NCI-H774 (cell line): ENCODE measurements at places on chromosomes 6 and 20.
A peak's percentile ranks its signal among the peaks of the same experiment; 100 is the strongest.

GRCh38 chr20:10505827-10506226, 70.7 kb downstream of the SLX4IP start:
- no peak for DNase-seq

DNA sequence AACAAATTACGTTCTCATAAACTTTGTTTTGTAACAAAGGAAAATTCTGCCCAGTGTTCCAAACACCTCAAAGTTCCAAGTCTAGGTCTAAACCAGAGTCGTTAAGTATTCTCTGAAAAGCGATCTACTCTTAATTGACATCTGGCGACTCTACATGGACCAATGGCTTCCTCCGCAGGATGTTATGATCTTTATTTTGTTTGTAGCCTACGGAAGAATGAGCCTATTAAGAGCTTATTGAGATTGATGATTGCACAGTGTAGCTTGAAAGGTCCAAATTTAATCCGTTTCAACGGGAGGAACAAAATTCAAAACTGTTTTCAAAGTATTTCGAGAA, 61.1 kb downstream of the FAM217A start:
- peak; percentile 60 for DNase-seq

GRCh38 chr6:144186817-144187625, 36.7 kb downstream of the STX11 start:
- DNase-seq, result no peak

- no peak for DNase-seq
These were observed 76.8 kb downstream of the BMP6 start for GRCh38 chr6:7802662-7803061.

GRCh38 chr6:28485482-28485881, 30.1 kb downstream of the GPX6 start:
- DNase-seq, result no peak

DNA sequence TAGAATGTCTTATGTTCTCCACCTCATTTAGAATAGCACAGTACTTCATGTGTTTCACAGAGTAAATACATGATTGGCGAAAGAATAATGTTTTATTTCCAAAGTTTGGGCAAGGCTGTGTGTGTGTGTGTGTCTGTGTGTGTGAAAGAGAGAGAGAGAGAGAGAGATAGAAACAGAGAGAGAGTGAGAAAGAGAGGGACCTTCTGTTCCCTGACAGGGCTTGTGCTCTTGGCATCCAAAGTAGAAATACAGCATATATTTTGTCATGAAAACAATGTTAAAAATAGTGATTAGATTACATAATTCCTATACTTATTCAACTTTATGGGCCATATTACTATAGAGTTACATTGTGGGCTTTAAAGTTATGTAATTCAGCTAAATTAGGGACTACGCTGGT, 201.2 kb downstream of the KIF6 start:
- DNase-seq, result no peak

- DNase-seq, result peak; percentile 92
These were observed 1.4 kb upstream of the HIVEP2 start for GRCh38 chr6:142946181-142946923.

DNA sequence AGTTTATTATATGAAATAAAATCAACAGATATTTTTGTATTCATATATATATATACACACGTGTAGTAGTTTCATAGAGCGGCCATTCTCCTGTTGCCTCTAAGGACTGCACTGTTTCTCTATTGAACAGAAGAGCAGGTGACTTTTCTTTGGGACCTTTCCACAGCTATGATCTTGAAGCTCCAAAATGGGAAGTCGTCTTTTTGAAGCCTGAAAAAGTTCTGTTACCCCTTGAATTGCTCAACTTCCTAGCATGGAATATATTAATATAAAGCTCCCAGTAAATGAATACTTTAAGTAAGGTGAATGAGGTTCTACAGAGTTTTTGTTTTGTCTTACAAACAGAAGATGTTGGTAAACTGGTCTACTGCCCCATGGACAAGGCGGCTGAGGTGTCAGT, 42.2 kb upstream of the ADTRP start:
- no peak for DNase-seq

DNA sequence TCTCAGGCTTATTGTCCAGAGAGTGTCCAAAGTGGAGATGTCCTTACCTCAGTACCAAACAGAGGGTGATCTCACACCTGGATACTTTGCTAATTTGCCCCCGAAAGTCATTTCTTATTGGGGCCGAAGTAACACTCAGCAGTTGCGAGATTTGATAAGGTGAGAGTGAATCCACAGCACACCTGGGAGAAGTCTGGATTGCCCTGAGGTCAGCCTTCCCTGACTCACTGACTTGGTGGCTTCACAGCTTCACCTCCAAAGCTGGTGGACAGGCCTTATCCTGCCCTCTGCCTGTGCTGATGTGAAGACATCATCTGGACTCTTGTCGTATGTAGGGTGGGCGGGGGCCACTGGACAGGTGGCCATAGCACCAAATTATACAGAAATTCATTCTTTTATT, 101.9 kb upstream of the ARMC2 start:
- no peak for DNase-seq
